Activated gamma-delta T cell treated with anti-CD3 and anti-CD28 coated beads, Interleukin-2, amount 50 U/mL, for 16 hours (primary cell): ENCODE measurements at places on chromosomes 11 and 22.
A peak's percentile ranks its signal among the peaks of the same experiment; 100 is the strongest.

DNA sequence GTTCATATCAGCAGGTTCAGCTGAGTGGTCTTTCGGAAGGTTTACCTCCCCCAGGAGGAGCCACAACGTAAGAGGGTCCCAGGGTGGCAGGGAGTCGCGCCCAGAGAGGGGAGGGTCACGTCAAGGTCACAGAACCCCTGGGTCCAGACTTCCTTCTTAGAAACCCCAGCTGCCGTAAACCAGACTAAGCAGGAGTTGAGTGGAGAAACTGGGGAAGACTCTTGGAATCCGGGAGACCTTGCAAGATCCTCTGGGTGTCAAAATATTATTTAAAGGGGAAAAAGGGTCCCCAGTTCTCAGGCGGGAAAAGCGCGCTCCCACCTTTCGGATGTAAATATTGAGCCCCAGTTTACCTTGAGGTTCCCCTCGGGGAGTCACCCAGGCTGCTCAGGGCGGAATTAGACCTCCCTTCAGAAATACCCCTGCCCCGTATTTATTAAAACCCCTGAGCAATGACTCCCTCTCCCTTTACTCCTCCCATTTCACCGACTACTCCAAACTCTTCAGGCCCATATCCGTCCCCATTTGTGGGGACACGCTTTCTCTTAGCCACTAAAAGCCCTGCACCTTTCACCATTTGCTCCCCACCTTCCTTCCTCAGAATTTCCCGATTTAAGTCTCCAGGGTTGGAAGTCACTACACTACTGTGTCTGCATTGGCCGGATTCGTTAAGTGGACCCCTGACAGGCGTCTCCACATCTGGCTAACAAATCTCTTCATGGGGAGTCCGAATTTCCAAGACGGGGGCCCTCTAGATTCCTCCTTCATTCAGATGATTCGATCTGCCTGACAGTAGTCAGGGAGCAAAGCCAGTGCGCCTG is 4.2 kb downstream of the SLC17A6 start:
- DNase-seq, result no peak

GRCh38 chr11:33879375-33879774 is 12.5 kb downstream of the LMO2 start:
- no peak for DNase-seq

GRCh38 chr11:119886667-119887230 is 157.7 kb upstream of the NECTIN1 start:
- no peak for DNase-seq

- no peak for DNase-seq
Observed at GRCh38 chr11:30567120-30567519, 19.0 kb downstream of the MPPED2 start.

GRCh38 chr11:34149274-34149673 is 43.8 kb downstream of the NAT10 start:
- no peak for DNase-seq

DNA sequence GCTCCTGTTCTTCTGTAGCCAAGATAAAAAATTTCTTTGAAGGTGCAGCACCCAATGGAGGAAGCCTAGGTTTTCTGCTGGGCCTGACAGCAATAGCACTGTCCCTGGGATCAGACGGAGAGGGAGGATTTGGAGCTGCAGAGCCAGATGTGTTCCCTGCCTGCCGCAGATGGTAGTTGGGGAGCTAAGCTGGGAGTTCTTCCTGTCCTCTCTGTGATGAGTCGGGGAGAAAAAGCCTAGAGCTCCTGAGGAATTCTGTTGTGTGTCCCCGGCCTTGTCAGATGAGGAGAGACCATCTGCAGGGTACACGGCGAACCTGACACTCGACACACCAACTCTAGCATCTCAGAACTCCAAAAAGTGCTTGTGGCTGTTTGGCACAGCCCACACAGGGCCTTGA is 103.8 kb upstream of the CRYBB3 start:
- DNase-seq, result no peak

DNA sequence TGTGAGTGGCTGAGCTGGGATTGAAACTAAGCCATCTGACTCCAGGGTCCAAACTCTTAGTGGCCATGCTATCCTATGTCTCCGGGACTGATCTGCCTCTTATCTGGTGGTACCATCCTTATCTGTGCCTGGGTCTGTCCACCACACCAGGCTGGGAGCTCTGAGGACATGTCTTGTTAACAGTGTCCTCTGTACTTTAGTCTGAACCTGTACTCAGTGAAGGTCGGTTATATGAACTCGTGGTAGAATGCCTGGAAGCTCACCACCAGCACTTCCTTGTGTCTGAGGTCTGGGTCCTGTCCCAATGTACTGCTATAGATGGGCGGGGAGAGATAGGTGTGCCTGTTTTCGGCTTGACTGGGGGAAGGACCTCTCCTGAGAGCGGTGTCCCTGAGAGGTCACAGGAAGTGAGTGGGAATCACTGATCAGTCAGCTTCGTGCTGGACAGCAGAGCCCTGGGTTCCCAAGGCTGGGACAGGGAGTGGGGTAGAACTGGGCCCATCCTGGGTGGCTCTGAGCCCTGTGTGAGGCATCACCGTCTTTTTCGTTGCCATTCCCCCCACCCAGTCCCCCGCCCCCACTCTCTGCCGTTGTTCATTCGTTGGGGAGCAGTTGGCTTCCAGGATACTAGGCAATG is 8.9 kb downstream of the MYO7A start:
- no peak for DNase-seq

- no peak for DNase-seq
Observed at GRCh38 chr11:114262681-114263512, 33.3 kb upstream of the NNMT start.

- no peak for DNase-seq
Observed at GRCh38 chr11:95058621-95059020, 8.1 kb upstream of the SRSF8 start.

DNA sequence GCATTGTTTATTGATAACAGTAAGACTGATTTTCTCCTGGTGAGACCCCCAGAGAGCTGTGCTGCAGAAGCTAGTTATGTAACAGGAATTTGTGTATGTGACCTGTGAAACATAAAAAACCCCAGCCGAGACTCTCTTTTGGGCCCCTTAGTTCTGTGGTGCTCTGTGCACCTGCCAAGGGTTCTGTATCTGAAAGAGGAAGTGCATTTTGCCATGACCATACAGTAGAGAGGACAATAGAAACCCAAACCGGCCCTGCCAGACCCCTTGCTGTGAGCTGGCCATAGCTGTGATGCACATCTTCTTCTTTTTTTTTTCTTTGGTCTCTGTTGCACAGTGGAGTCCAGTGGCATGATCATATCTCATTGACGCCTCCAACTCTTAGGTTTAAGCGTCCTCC is 31.4 kb upstream of the APOL5 start:
- no peak for DNase-seq

DNA sequence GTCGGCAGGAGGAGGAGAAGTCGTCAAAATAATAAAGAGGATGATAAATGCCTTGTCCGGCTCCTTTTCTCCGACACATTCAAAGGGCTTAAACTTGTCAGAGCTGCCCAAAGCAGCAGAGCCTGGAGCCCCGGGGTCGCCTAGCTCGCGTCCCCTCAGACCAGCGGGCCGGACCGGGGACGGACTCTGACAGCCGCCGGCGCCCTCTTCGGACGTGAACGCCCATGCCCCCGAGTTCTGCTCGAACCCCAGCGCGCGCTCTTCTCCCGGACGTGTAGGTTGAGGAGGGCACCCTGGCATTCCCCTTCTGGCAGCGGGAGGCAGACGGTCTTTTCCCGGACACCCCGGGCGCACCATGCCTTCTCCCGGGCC is 999 bp downstream of the FGF3 start:
- no peak for DNase-seq

DNA sequence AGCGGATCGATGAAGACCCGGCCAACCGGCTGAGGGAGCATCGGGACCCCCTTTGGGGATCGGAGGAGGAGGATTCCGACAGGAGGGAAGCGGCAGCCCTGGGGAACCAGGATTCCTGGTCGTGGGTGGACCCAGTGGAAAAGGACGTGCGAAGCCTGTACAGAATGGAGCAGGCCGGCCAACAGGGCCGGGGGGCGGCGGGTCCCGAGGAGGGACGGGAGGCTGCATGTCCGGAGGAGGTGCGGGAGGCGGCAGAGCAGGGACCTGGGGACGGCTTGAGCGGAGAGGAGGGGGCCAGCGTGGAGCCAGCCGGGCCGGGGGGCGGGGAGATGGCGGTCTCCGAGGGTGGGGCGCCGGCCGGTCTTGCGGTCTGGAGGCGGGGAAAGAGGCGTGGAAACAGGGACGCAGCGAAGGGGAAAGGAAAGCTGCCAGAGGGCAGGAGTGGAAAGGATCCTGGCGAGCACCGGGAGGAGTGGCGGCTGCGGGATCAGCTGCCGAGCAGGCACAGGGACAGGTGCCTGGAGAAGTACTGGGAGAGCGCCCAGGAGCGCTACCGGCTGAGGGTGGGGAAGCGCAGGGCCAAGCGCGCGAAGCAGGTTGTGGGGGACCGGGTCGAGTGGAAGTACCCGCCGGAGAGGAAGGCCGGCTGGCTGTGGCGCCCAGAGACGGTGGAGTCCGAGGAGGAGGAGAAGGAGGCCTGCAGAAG is at the start of gene ANO5:
TSS of gene ANO5 (plus strand) at position 444 of the 706 bp plus-strand sequence. CDS start 408 bp downstream, outside the sequence.
- DNase-seq, result no peak

DNA sequence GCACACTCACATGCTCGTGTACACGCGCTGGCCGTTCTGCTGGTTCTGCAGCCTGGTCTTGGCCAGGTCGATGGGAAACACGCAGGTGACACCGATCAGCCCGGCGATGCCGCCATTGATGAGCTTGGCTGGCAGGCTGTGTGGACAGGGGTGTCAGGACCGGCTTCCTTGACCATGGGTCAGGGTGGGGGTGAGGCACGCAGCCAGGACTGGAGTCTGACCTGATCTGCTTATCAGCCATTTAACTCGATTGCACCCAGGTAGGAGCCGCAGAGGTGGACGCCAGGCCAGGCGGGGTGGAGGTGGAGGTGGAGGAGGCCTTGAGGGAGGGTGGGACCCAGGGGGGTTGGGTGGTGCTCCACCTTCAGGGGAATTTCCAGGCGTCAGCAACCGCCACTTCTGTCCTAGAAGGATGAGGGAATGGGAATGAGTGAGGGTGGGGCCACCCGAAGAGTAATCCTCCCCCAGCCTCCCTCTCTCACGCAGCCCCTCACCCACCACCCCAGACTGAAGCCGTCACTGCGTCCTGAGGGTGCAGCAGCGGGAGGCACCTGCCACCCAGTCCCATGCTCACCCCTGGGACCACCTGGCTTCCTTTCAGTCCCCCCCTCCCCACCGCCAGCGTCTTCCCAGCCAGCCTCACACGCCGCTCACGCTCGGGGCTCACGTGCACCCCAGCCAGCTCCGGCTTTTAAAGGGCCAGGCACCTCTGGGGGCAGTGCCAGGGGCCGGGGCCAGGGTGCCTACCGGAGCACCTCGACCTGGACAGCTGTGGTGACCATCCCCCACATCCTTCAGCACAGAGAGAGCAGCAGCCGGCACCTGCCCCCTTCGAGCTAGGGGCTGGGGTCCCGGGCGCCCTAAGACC is 3.1 kb downstream of the SLC25A22 start:
- DNase-seq, result no peak

DNA sequence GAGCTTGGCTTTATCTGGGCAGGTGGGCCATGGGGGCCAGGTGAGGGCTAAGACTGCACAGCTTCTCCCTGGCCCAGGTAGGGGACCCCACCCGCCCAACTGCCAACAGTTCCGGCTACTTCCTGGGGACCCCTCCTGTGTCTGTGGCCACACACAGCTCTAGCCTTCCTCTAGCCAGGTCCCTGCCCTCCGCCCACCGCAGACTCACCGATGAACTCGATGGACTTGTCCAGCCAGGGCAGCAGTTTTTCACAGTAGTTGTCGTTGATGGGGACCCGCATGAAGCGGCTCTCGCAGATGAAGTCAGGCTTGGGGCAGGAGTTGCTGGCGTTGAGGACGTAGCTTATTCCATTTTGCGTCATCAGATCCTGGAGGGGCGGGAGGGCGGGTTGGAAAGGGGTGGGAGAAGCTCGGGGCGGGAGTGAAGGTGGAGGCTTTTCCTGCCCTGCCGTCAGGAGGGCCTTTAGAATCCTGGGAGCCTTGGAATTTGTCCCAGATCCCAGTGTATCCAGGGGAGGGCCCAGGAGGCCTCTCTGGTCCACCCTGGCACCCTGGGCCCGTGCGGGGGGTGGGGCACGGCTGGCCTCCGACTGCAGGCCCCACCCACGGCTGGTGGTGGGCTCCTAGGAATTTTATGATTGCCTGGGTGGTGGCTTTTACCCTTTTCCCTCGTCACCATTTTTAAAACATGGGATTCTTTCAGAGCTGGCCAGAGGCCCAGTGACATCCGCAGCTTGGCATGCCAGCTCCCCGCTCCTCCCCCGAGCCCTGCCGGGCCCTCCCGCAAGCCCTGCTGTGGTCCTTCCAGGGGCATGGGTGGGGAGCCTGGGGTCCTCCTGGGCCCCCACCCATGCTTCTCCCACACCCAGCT is 13.9 kb downstream of the DUSP8 start:
- DNase-seq, result no peak

DNA sequence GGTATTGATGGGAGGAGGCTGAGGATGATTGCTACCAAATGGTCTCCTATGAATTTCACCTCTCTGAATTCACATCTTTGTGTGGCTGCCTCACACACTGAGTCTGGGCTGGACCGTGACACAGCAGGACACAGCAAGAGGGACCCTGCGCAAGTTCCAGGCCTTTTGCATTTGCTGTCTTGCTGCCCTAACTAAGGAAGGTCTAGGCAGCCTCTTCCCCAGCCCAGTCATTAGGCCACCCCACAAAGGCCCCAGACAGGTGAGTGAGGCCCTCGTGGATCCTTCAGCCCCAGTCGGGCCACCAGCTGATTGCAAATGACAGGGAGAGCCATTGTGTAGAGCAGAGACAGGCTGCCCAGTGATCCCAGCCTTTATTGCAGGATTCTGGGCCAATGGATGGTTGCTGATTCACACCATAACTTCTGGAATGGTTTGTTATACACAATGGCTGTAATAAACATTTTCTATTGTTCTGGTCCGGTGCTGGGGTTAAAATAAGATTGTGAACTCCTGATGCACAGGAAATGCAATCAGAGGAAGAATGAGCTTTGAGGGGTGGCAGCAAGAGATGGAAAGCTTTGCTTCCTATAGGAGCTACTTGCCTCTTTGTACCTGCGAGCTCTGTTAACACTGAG is 28.5 kb upstream of the CSNK2A3 start:
- no peak for DNase-seq

DNA sequence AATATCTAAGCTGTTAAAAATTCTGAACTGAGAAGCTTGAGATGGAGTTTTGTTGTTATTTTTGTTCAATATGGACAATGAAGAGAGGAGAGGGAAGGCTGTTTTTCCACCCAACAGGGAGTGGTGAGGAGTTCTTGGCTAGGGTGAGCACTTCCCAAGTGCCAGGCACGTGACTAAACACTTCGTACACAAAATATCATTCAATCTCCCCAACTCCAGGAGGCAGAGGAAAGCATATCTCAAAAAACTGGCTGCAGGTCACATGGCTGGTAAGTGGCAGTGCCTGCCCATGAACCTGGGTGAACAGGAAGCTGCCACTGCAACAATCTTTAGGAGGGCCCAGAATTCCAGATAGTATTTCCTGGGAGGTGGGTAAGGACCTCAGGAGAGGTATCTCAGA is 11.6 kb downstream of the ELF5 start:
- DNase-seq, result no peak

GRCh38 chr11:721741-722345 is 15.8 kb downstream of the EPS8L2 start:
- DNase-seq, result peak; percentile 30

- no peak for DNase-seq
Observed at GRCh38 chr11:86126862-86127261, 58.0 kb upstream of the PICALM start.

GRCh38 chr11:45320371-45320770 is 34.2 kb upstream of the SYT13 start:
- DNase-seq, result no peak

- no peak for DNase-seq
Observed at GRCh38 chr22:50218996-50219727, 18.4 kb downstream of the SELENOO start.
